ENCODE measurements at places on chromosomes 7 and 10. TPM values are rescaled to one million over a fixed set of nuclear protein-coding genes. Genes with fewer than 3 reads are reported as not detected.

DNA sequence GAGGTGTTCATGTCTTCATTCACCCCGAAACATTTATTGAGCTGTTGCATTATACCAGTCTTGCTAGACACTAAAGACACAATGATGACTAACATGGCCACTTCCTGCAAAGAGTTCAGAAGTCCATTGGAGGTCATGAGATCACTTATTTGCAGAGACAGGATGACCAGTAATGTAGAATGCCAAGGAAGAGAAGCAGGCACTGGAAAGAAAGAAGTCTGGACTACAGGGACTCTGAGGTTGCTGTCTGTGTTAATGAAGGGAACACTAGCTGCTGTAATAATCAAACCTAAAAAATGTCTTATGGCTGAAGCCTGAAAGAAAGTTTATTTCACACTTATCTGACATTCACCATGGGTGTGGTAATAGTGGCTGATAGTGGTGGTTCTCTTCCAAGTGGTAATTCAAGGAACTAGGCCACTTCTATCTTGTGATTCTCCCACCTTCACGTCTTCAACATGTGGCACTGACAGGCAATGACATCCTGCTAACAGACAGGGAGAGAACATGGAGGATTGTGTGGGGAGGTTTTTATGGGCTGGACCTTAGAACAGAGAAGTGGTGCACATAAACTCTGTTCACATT lies 89.2 kb upstream of the MKLN1 start:
- peak; percentile 8 for DNase-seq
- H3K36me3 ChIP-seq, result peaks cover 3% of the 10 kb centered on the region
- no peaks in the 10 kb centered on the region for H3K27me3 ChIP-seq

DNA sequence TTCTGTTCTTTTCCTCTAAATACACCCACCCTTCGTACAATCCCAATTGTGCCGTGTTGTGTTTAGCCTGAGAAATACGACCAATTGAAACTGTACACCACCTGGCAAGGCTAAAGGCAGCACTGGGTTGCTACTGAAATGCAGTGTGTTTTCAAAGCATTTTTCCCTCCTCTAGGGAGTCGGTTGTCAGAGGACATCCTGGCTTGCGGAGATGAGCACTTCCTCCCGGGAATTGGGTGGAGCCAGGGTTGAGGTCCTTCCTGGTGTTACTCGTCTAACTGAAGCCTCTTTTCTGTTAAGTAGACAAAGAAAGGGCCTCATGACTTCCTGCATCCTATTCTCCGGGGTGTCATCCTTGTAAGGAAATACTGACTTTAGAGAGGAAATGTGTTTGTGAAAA lies 133.5 kb downstream of the MTPAP start:
- H3K4me3 ChIP-seq, result no peak overlapping the region
- no peak overlapping the region for H3K27ac ChIP-seq
- H3K36me3 ChIP-seq, result no peaks in the 10 kb centered on the region
- H3K27me3 ChIP-seq, result peaks cover 12% of the 10 kb centered on the region

The ACTR3C gene
- 2.6 TPM for total RNA-seq

The SLC26A4 gene
- 1.0 TPM for total RNA-seq

The ZPBP gene
- total RNA-seq, result 0.36 TPM

Measured in activated CD8-positive, alpha-beta T cell treated with anti-CD3 and anti-CD28 coated beads for 36 hours (primary cell).